ENCODE measurements at places on chromosomes 16 and 17. TPM values are rescaled to one million over a fixed set of nuclear protein-coding genes. Genes with fewer than 3 reads are reported as not detected.

CEP295NL gene
- 3.6 TPM for total RNA-seq

TPSD1 gene
- 7.9 TPM for total RNA-seq

SCARF1 gene
- 20.1 TPM for total RNA-seq

RPH3AL gene
- 55.9 TPM for total RNA-seq

KRTAP4-1 gene
- total RNA-seq: not detected

XAF1 gene
- total RNA-seq: 35.3 TPM

FAM117A gene
- 12.9 TPM for total RNA-seq

GAS7 gene
- 20.5 TPM for total RNA-seq

SPNS2 gene
- total RNA-seq: 60.5 TPM

SCIMP gene
- 7.6 TPM for total RNA-seq

CACNG5 gene
- total RNA-seq: not detected

EVPL gene
- 23.5 TPM for total RNA-seq

DNA sequence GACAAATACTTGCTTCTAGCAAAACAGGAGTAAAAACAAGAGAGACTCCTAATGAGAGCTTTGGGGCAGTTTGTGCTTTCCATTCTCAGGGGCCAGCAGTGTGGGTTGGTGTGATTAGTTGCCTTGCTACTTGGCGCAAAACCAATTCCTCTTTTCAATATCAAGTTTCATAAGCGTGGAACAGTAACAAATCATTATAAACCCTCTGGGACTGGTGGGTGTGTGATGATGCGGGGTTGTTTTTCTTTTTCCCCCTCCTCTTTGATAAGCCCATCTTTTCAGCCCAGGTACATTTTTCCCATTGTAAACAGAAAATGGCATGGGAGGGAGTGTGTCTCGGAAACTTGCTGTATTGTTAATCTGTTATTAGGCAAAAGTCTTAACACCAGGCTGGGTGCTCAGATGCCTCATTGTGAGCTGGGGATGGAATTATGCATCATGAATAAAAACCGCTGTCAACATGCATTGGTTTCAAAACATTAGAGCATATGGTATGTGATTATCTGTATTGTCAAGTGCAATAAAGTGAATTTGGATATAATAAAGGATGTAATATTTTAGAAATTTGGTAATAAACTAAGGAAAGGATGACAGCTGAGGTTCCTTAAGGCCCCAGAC, 166.4 kb downstream of the CCDC182 start:
- peak; percentile 23 for DNase-seq
- H3K27ac ChIP-seq: no peak overlapping the region
- H3K36me3 ChIP-seq: no peaks in the 10 kb centered on the region
- no peaks in the 10 kb centered on the region for H3K27me3 ChIP-seq
- no peak overlapping the region for H3K4me3 ChIP-seq

DNA sequence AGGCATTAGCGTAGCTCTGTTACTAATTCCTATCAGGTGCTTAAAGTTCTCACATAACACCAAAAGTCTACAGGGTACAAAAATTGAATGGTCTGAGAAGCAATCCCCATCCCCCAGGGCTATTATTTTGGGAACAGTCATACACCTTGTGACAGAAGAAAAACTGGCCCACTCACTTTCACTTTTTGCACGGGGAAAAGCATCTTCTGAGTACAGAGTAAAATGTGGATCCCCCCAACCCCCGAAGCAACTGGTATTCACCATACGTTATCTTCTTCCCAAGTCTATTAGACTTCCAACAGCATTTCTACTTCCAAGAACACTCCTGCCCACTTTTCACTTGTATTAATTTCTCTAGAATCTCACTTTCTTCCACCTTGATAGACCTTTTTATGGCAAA, 11.8 kb downstream of the GGA3 start:
- H3K4me1 ChIP-seq: peaks cover 4% of the 10 kb centered on the region
- no peak overlapping the region for H3K27ac ChIP-seq
- H3K27me3 ChIP-seq: no peaks in the 10 kb centered on the region
- no peak for DNase-seq
- H3K36me3 ChIP-seq: no peaks in the 10 kb centered on the region
- H3K4me3 ChIP-seq: no peak overlapping the region

DNA sequence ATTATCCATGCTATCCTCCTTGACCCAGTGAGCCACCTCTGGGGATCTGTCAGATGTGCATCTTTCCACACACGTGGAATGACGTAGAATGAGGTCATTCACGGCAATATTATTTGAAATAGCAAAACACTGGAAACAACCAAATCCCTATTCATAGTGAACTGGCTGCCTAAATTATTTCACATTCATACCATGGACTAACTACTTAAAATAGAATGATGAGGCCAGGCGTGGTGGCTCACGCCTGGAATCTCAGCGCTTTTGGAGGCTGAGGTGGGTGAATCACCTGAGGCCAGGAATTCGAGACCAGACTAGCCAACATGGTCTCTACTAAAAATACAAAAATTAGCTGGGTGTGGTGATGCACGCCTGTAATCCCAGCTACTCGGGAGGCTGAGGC, 75.5 kb downstream of the RAP1GAP2 start:
- H3K4me3 ChIP-seq: no peak overlapping the region
- H3K27me3 ChIP-seq: no peaks in the 10 kb centered on the region
- no peaks in the 10 kb centered on the region for H3K4me1 ChIP-seq
- H3K27ac ChIP-seq: no peak overlapping the region

DNA sequence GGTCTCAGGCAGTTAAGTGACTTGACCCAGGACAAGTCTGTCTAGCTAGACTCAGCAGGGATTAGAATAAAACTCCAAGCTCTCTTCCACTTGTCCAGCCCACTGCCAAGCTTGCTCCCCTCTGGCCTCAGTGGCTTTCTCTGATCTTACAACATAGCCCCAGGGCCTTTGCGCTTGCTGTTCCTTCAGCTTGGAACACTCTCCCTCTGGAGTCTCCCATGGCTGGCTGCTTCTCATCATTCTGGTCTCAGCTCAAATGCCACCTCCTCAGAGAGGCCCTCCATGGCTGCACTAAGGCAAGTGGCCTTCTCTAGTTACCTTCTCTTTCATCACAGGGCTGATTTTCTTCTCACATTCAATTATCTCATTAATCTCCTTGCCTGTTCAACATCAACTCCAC, 1.1 kb downstream of the TVP23A start:
- H3K27me3 ChIP-seq: no peaks in the 10 kb centered on the region
- H3K4me1 ChIP-seq: no peaks in the 10 kb centered on the region
- no peak overlapping the region for H3K4me3 ChIP-seq
- no peak for DNase-seq
- no peak overlapping the region for H3K27ac ChIP-seq
- no peaks in the 10 kb centered on the region for H3K36me3 ChIP-seq

DNA sequence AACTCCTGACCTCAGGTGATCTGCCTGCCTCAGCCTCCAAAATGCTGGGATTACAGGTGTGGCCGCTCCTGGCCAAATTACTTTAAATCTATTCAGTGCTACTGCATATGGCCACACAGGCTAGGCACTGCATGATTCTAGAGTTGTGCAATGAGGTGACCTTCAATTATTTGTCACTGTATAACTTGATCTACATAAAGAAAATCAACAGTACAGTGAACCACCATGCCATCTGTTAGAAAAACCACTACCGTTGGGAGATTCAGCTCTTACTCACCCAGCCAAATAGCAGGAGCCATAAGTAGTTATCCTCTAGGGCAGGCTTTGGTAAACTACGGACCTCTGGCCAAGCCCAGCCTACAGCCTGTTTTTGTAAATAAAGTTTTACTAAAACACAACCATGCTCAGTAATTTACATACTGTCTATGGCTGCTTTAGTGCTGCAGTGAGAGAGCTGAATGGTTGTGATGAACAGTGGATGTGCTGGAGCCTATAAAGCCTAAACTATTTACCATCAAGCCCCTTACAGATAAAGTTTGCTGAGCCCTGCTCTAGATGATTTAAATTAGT, 40.7 kb upstream of the TANC2 start:
- no peak for DNase-seq
- H3K36me3 ChIP-seq: no peaks in the 10 kb centered on the region
- H3K27ac ChIP-seq: no peak overlapping the region
- H3K27me3 ChIP-seq: no peaks in the 10 kb centered on the region

GRCh38 chr16:84356176-84356575, 12.2 kb upstream of the ATP2C2 start:
- H3K27ac ChIP-seq: no peak overlapping the region
- H3K36me3 ChIP-seq: no peaks in the 10 kb centered on the region
- no peak for DNase-seq
- H3K4me1 ChIP-seq: peaks cover 20% of the 10 kb centered on the region
- H3K4me3 ChIP-seq: no peak overlapping the region

DNA sequence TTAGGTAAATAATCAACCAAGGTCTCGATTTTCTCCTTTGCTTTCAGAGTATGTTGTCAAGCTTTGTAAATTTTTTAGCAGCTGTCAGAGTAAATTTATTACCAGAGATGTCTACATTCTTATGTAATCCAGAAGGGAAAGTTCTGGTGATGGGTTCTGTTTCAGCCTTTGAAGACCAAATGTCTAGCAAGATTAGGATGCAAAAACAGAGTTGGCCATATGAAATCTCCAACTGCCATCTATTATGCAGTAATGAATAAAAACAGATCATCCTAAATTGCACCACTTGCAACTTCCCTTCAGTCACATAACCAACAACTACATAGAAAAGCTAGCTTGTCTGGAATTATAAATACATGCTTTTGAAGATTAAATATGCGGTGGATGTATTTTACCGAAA, 826.8 kb upstream of the KIF2B start:
- no peak overlapping the region for H3K4me3 ChIP-seq
- H3K4me1 ChIP-seq: no peaks in the 10 kb centered on the region
- H3K27me3 ChIP-seq: no peaks in the 10 kb centered on the region
- H3K36me3 ChIP-seq: no peaks in the 10 kb centered on the region
- no peak overlapping the region for H3K27ac ChIP-seq
- DNase-seq: no peak

GRCh38 chr16:48347191-48347865, 37.9 kb downstream of the SIAH1 start:
- no peaks in the 10 kb centered on the region for H3K4me1 ChIP-seq
- H3K27ac ChIP-seq: no peak overlapping the region
- H3K4me3 ChIP-seq: no peak overlapping the region

DNA sequence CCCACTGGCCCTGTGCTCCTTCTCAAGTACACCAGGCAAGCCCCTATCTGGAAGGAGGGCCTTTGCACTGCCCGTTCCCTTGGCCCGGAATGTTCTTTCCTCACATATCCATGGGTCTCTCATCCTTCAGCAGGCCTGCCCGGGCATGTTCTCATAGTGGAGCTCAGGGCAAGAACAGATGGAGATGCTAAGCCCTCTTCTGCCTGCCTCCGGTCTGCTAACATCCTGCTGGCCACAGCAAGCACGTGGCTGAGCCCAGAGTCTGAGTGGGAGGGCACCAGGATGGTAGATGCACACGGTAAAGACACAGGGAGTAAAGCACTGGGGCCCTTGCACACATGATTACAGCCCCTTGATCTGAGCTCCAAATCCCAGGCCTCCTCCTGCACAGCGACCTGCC, 19.8 kb upstream of the ANKRD40CL start:
- H3K27ac ChIP-seq: no peak overlapping the region
- DNase-seq: no peak
- no peaks in the 10 kb centered on the region for H3K4me1 ChIP-seq
- H3K27me3 ChIP-seq: no peaks in the 10 kb centered on the region
- H3K4me3 ChIP-seq: no peak overlapping the region
- H3K36me3 ChIP-seq: no peaks in the 10 kb centered on the region

DNA sequence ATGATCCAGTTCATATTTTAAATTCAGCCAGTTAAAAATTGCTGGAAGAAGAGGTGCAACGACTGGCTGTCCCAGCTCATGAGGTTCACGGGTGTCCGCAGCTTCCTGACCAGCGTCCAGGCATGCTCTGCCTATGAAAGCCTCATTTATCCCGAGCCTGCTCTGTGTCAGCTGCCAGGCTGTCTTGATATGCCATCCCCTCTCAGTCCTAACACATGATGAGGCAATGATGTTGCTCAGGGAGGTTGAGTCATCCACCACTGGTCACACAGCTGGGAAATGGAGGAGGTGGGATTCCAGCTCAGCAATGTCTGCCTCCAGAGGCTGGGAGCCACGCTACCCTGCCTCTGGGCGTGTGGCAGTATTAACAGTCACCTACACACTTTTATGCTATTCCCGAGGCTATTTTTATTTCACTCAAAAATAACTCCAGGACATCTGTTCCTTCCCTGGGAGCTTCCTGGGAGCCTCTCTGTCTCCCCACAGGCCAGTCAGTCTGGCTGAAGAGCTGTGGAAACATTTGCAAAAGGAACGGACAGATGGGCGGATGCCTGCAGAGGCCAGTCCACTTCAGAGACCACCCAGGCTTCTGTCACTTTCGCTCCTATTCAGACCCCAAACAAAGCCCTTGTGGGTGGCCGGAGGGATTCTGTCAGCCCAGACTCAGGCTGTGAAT, 22.5 kb downstream of the RAB11FIP4 start:
- H3K27ac ChIP-seq: no peak overlapping the region
- no peak for DNase-seq
- H3K27me3 ChIP-seq: no peaks in the 10 kb centered on the region
- no peaks in the 10 kb centered on the region for H3K36me3 ChIP-seq

- no peaks in the 10 kb centered on the region for H3K4me1 ChIP-seq
- no peak overlapping the region for H3K27ac ChIP-seq
- H3K36me3 ChIP-seq: no peaks in the 10 kb centered on the region
- no peaks in the 10 kb centered on the region for H3K27me3 ChIP-seq
Observed at GRCh38 chr17:9987779-9988585, 82.9 kb upstream of the RCVRN start.

DNA sequence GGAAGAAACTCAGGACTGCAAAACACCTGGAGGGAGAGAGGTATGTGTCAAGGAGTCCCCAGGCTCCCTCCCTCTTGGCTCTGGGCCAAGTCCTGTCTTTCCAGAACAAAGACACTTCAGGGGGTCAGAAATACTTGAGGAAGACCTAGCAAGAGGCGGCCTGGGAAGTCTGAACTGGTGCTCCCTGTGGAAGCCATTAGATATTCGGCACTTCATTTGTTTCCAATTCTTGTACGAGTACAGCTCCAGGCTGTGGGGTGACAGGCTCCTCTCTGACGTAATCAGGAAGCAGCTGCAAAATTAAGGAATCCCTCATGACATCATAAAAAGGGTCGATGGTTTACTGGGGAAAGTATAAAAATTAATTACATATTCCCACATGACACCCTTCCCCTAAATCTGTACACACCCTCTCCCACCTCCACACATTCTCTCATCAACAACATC, 108.7 kb downstream of the SMG6 start:
- no peaks in the 10 kb centered on the region for H3K27me3 ChIP-seq
- peaks cover 5% of the 10 kb centered on the region for H3K36me3 ChIP-seq
- H3K4me1 ChIP-seq: peaks cover 6% of the 10 kb centered on the region
- H3K27ac ChIP-seq: no peak overlapping the region
- DNase-seq: no peak
- no peak overlapping the region for H3K4me3 ChIP-seq
